ENCODE measurements at places on chromosomes 1 and 21.

DNA sequence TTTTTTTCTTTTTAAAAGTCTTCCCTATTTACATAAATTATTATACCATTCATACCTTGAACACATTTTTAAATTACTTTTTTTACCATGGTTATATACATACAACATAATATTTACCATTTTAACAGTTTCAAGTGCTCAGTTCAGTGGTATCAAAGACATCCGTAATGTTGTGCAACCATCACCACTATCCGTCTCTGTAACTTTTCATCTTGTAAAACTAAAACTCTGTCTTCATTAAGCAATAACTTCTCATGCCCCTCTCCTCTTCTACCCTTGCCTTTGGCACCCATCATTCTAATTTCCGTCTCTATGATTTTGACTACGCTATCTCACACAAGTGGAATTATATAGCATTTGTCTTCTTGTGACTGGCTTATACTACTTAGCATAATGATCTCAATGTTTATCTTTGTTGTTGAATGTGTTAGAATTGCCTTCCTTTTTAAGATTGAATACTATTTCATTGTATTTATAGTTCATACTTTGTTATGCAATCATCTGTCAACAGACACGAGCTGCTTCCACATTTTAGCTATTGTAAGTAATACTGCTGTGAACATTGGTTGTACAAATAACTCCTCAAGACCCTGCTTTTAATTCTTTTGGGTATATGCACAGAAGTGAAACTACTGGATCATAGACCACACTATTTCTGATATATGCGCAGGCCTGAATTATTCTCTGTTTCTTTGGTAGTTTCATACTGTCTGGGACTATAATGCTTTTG, 689.5 kb upstream of the NCAM2 start:
- no peak for DNase-seq

DNA sequence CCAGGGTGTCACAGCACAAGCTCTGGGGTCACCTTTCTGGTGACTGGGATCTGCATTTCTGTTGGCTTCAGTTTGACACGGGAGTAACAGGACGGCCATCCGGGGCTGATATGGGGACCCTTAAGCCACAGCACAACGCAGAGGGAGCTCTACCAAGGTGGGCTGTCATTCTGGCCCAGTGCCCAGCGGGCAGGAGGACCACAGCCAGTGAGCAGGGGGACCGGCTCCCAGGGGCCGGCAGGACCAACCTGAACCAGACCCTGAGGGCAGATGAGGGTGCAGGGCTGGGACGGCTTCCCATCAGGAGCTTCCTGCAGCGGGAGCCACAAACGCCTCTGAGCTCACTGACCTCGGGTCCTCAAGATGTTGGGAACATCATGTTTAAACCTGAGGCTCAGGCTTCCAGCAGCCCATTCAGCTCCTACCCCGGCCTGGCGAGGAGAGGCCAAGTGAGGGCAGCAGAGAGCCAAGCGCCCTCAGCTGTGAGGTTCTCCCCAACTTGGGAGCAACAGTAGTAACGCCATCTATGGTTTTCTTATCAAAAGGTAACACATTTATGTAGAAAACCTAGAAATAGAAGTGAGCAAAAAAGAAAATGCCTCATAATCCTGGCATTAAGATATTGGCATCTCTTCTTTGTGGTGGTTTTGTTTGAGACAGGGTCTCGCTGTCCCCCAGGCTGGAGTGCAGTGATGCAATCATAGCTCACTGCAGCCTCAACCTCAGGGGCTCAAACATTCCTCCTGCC, 26.8 kb downstream of the TMEM201 start:
- peak; percentile 89 for DNase-seq

- no peak for DNase-seq
Measured at GRCh38 chr21:16743317-16743716, 769.5 kb upstream of the CXADR start.

DNA sequence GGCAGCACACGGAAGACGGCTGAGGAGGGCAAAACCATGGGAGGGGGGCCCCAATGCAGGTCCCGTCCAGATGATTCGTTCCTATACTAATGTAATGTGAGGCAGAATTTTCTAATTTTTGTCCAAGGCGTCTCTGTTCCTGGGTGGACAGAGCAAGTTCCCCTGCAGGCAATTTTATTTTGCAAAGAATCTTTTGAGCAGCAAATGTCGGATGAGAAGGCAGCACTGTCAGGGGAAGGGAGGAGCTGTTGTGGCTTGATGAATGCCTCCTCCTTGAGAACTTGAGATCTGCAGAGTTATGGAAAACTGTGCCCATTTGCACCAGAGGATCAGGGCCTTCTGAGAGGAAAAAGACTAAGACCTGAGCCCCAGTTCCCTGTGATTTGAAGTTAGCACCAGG, 17.3 kb downstream of the SLC1A7 start:
- DNase-seq = no peak

GRCh38 chr1:244435562-244436205, 16.0 kb downstream of the ADSS2 start:
- DNase-seq = no peak

- DNase-seq = no peak
Measured at GRCh38 chr1:212583643-212584042, 24.9 kb upstream of the ATF3 start.

DNA sequence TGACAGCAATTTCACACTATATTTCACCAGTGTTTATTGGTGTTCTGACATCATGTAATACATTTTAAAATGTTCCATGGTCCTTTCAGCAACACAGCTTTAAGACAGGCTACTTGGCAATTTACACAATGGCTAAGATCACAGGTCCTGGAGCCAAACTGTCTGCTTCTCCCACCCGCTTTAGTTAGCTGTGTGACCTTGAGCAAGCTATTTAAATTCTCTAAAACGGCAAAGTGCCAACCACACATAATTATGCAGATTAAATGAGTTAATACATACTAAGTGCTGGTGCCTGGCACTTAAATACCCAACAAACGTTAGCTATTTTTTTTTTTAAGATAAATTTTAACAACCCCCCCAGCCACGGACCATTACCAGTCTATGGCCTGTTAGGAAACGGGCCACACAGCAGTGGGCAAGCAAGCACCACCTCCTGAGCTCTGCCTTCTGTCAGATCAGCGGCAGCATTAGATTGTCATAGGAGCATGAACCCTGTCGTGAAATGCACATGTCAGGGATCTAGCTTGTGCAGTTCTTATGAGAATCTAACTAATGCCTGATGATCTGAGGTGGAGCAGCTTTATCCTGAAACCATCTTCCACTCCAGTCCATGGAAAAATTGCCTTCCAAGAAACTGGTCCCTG, 26.9 kb downstream of the SOD1 start:
- DNase-seq = no peak

- no peak for DNase-seq
Measured at GRCh38 chr1:205714190-205714905, 34.0 kb upstream of the SLC45A3 start.

DNA sequence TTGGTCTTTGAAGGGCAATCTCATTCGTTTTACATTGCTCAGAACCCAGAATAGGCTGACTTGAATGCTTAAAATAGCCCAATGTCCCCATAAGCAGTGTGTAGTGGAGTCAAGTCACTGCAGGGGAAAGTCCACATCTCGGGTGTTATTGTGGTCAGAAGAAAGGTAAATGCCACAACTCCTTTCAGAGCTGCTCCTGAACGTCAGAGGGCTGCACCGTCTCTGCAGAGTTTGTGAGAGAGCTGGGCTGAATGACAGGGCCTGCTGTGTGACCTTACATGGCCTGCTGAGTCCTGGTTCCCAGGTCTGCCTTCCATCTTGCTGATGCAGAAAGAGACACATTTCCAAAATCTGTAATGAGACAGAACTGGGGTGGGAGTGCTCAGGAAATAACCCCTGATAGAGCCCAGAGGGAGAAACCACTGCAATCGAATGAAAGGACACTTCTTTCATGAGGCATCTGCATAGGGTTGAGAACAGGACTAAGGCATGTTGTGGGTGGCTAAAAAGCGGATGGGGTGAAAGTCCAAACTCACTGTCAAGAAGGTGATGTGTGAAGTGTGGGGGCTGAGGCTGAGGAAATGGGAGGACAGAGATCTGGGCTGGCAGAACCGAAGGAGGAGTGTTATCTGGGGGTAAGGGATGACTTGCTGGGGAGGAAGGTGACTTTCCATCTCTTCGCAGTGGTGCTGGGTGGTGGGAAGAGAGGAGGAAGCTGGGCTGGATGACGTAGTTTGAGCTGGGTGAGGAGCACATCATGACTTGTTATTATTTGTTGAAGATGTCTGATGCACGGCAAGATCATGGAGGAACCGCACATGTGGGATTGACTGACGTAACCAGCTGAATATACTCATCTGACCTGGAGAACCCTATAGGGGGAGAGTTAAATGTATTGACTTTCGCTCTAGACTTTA, 33.7 kb downstream of the XCL2 start:
- no peak for DNase-seq

- DNase-seq = no peak
Measured at GRCh38 chr1:23188434-23188884, 19.8 kb upstream of the LUZP1 start.

DNA sequence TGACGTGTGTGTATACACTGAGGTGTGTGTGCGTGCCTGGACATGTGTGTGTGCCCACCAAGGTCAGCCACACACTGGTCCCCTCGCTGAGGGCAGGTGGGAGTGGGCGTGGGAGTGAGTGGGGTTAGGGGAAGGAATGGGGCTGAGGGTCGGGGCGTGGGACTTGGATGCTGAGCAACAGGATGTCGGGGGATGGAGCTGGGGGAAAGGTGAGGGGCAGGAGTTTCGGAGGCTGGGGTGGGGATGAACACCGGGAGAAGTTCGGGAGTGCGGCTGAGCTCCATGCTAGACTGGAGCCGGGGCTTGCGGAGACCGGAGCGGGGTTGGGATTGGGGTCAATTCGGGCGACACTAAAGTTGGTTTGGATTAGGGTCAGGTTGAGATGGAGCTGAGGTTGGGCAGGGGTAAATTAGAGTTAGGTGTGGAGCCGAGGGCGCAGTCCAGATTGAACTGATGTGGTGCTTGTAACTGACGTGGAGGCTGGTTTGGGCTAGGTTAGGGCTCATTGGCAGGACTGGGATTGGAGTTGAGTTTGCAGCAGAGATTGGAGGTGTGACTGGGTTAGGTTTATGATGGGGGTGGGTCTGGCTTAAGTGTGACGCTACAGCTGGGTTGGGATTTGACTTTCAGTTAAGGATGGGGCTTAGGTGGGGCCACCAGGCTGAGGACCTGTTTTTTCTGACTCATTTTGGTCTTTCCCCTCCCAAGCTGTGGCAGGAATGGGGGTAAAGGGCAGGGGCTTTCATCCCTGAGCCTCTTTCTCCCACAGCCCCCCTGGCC, 3.3 kb upstream of the GUCA2A start:
- no peak for DNase-seq

DNA sequence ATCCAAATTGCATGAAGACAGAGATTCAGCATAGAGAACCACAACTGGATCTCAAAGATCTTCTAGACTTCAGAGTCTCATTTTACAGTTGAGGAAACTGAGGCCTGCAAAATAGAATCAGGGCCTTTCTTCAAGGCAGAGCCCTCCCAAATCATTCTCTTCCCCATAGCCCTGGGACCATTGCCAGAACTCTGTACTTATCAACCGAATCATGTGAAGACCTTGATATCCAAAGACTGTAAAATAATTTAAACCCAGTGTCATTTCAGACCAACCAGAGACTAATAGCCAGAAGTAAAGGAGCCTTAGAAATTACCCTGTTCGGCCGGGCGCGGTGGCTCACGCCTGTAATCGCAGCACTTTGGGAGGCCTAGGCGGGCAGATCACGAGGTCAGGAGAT, 90.1 kb downstream of the DTL start:
- DNase-seq = no peak

DNA sequence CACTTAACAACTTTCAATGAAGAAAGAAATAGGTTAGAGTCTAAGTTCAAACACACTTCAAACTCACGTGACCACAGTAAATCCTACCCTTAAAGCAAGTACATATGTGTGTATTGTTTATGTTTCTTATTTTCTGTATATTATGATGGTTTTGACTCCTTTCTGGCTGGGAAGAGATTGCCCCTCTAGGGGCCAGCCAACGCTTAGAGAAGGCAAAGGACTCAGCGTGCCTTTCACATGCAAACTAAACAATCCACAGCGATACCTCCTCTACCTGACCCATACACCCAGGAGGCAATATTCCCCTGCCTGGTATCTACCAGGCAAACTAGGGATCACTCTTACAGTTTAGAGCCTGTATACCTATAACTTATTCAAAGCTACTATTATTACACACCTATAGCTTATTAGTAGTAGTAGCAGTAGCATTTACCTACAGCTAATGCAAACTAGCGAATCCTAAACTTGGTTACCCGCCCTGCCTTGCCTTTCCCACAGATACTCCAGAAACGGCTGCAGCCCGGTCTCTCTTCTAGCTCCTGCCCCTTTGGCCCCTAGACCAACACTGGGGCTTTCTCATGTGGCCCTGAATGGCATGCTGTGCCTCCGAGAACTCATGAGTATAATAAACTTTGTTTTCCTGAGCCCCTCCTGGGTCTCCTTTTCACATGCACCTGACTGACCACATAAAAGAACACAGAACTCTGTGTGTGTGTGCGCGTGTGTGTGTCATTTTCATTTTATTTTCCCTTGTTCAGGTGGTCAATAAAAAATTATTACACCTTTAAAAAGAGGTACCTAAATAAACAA, 14.0 kb downstream of the NRIP1 start:
- peak; percentile 55 for DNase-seq

GRCh38 chr1:220652995-220653394, 37.2 kb upstream of the C1orf115 start:
- DNase-seq = no peak

DNA sequence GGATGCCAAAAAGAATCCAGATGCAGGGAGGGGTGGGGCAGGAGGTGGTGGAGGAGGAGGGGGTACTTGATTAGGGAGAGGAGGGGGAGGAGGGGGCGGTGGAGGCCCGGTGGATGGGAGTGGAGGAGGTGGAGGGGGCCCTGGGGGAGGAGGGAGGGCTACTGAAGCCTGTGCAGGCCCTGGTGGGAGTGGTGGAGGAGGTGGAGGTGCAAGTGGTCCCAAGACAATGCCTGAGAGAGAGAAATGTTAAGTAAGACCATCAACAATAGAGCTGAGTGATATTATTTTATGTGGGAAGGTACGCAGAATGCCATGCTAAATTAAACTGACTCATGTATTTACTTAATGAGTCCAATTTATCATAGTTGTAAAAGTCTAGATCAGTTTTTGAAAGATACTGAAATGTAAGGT, 86.8 kb upstream of the LBR start:
- no peak for DNase-seq

GRCh38 chr1:115491298-115492018, 150.3 kb upstream of the VANGL1 start:
- no peak for DNase-seq

GRCh38 chr1:99645203-99645602, 710 bp upstream of the PALMD start:
- DNase-seq = no peak

Data from spleen (tissue), 13 donors.